ENCODE measurements at places on chromosomes 2 and 18.

DNA sequence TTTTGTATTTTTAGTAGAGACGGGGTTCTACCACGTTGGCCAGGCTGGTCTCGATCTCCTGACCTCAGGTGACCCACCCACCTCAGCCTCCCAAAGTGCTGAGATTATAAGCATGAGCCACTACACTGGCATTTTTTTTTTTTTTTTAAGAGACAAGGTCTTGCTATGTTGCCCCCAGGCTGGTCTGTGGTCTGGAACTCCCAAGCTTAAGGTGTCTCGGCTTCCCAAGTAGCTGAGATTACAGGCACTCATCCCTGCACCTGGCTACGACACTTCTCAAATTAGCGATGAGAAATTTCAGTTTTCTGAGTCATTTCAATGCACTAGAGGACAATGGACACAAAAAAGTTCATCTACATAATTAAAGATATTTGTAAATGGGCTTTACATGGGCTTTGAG is 36.6 kb upstream of the TCF7L1 start:
- no peak for DNase-seq

GRCh38 chr2:23513245-23513871 is 128.4 kb downstream of the KLHL29 start:
- DNase-seq: no peak

DNA sequence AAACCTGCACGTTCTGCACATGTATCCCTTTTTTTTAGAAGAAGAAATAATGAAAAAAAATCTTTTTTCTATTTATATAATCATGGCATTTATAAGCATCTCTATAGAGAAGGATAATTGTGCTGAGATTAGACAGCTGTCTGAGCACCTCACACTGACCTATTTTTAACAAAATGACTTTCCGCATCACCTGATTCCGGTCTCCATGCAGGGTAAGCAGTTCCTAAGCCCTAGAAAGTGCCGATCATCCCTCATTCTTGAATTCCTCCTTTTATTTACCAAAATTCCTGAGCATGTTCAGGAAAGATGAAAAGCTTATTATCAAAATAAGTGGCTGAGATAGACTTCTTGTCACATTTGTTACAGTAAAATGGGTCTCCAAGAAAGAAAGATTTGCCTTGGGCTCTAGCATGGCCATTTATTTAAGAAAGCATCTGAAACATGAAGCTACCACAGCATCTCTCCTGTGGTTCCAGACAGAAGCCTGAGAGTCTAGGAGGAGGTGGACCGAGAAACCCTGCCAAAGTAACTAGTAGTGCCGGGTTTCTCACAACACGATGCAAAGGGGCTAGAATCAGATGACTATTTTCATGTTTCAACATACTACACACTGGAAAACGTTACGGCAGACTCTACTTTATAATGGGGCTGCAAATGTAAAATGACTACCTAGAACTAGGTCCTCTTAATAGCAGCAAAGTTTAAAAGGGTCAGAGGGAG is 670 bp downstream of the GKN1 start:
- no peak for DNase-seq

- no peak for DNase-seq
These were observed 85.1 kb downstream of the BCL2L11 start for GRCh38 chr2:111205774-111206173.

DNA sequence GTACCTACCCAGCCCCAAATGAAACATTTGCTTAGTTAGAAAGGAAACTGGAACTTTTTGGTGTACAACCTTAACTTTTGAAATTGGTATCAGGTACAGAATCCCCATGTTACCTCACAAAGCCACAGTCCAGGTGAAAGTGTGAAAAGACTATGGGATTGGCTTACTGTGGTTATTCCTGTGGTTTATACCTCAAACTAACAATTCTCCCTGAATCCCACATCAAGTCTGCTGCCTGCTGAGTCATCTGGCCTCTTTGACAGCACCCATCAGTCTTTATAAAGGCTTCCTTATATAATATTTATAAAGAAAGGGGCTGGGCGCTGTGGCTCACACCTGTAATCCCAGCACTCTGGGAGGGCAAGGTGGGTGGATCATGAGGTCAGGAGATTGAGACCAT is 164.6 kb downstream of the TMEM247 start:
- DNase-seq: no peak

GRCh38 chr18:47254341-47254939 is 3.0 kb upstream of the SKOR2 start:
- DNase-seq: peak; percentile 65

DNA sequence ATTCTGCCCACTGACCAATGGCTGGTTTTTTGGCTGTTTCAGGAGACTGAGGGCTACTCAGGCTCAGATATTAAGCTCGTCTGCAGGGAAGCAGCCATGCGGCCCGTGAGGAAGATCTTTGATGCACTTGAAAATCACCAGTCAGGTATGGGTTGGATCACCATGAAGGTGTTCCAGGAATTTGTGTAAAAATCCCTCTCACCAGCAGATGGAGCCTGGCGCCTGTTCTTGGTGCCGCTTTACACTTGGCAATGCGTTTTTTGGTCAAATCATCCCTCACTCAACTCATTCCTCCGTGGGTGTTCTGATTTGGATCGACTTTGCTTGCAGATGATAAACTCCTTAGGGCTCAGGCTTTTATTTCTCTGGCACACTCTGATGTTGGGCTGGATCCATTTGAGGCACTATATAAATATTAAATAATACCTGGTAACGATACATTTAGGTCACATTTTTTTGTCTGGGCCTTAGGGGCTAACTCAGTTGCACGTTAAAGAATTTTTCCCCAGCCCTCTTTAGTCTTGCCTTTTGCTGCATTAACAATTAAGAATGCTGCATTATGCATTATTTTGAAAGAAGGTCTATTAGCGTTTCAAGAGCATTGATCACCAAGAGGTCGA is 50.0 kb downstream of the HDHD2 start:
- DNase-seq: peak; percentile 68

Data from activated CD8-positive, alpha-beta T cell treated with anti-CD3 and anti-CD28 coated beads, Interleukin-2, amount 10 ng/mL, durations not matched to agents 7 days and 5 days (primary cell).